NCI-H1417 (cell line): ENCODE measurements at places on chromosomes 6 and 20.

GRCh38 chr6:125812394-125813292, 21.9 kb downstream of the NCOA7 start:
- no peak for DNase-seq

- DNase-seq, result no peak
Observed at GRCh38 chr6:144283646-144284477, 1.3 kb upstream of the UTRN start.

DNA sequence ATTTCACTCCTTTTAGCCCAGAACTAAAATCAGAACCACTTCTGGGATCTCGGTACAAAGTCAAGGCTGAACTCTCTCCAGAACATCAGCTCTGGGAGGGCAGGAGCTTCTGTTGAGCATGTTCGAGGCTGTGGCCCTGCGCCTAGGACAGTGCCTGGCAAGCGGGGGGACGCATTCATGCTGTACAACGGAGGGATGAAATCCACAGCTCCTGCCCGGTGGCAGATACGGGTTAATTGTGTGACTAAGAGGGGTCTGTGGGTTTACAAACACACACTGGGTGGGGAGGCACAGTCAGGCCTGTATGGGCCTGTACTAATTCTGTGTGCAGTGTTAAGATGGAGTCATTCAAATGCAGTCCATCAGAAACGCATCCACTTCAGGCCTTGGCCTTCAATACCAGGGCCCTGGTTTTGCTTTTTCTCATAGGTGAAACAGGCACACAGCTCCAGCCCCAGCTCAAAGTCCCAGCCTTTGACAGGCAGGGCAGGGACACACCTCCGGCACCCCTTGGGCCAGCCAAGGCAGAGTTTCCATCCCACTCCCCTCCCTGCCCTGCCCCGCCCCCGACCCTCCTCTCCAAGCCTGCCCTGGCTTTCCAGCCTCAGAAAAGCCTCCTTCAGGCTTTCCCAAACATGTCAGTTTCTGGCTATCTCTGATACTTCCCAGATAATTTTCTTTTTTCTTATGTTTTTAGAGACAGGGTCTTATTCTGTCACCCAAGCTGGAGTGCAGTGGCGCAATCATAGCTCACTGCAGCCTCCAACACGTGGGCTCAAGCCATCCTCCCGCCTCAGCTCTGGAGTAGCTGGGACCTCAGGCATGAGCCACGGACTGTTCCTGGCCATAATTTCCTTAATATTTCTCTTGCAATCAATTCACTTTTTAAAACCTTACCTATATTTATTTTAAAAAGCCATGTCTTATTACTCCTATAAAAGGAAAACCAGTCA, 109.8 kb downstream of the SULF2 start:
- no peak for DNase-seq

- DNase-seq, result no peak
Observed at GRCh38 chr6:53654745-53655240, 10.8 kb downstream of the KLHL31 start.

DNA sequence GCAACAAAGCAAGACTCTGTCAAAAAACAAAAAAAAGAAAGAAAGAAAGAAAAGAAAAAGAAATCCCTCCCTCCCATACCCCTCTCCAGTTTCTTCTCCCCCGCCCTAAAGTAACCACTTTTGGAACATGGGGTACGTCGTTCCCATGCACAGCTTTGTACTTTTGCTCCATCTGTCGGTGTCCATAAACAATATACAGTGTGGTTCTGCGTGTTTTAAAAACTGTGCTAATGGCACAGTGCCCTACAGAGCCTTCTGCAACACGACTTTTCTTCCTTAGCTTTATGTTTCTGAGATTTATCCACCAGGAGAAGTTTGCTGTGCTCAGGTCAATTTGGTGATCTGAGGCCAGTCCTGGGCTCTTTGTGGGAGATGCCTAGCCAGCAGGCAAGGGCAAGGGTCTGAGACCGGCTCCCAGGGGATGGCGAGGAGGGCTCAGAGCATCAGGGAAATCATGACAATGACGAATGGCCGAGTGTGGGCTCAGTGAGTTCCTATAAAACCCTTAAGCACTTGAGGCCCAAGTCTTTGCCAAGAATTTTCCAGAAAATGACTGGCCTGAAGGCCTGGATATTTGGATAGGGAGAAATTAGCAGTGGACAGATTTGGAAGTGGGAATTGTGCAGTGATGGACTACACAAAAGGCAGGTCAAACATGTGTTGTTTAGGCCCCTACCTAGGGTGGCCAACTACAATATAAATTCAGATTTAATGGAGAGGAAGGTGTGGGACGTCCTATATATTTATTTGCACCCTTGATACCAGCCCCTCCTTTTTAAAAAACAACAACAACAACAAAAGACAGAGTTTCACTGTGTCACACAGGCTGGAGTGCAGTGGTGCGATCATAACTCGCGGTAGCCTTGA, 1.9 kb upstream of the BCAS4 start:
- DNase-seq, result no peak

DNA sequence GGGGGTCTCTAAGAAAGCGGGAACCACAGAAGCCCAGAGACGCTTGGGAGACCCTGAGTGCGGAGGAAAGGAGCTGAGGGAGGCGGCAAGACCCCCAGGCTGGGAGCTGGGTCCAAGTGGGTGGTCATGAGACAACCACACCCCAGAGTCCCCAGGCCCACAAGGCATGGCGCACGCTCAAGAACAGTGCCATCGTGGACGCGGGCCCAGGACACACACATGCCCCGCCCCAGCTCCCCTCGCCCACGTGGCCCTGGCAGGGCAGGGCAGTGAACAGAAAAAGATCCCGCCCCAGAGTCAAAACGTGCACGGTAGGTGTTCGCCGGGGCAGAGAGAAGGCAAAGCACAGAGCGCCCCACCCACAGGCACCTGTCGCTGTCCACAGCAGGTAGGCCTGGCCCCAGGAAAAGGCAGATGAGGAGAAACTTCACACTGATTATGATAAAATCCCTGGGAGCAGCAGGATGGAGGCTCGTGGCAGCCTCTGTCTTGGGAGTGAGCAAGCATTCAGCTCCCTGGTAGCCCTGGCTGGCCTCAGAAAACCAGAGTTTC, 50.0 kb downstream of the BPIFB1 start:
- DNase-seq, result no peak

- DNase-seq, result no peak
Observed at GRCh38 chr6:39239527-39240154, 10.4 kb upstream of the KCNK5 start.

DNA sequence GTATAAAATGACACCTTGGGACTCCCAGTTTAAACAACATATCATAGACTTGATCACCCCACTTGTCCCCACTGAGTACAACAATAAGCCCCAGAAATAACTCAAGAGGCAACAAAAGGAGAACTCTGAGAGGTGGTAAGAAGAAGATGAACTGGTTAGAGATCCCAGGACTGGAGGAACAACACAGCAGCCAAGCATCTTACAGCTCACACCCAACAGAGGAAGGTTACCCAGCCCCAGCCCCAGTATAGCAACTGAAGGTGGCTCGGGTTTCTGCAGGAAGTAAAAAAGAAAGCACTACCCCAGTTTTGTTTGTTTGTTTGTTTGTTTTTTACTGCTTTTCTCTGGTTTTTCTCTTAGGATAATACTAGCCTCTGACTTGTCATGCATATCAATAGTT, 17.1 kb upstream of the TGM6 start:
- DNase-seq, result no peak

GRCh38 chr6:33112148-33112547, 36.4 kb downstream of the HLA-DPB1 start:
- DNase-seq, result no peak

DNA sequence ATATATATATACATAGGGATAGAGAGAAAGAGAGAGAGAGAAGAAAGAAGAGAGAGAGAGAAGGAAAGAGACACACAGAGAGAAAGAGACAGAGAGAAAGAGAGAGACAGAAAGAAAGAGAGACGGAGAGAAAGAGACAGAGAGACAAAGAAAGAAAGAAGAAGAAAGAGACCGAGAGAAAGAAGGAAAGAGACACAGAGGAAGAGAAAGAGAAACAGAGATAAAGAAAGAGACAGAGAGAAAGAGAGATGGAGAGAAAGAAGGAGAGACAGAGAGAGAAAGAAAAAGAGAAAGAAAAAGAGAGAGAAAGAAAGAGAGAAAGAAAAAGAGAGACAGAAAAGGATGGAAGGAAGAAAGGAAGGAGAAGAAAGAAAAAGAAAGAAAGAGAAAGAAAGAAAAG, 46.9 kb upstream of the TASP1 start:
- DNase-seq, result no peak
